Cardiac muscle cell (in vitro differentiated cells and primary cell): ENCODE measurements at places on chromosomes 16 and 17. TPM values are rescaled to one million over a fixed set of nuclear protein-coding genes. Genes with fewer than 3 reads are reported as not detected.

SLC38A8 gene
- polyA plus RNA-seq = not detected in 2 replicates

STX8 gene
- 95.2 and 95.3 TPM in 2 replicates for polyA plus RNA-seq

CHD9 gene
- polyA plus RNA-seq = 78.9 and 93.3 TPM in 2 replicates

SLFN14 gene
- polyA plus RNA-seq = 0.12 and 0.89 TPM in 2 replicates

PALB2 gene
- polyA plus RNA-seq = 10.8 and 13.8 TPM in 2 replicates

PPM1E gene
- polyA plus RNA-seq = not detected in 2 replicates

GSDMA gene
- polyA plus RNA-seq = not detected in 2 replicates

TBKBP1 gene
- 22.6 and 30.2 TPM in 2 replicates for polyA plus RNA-seq

SCGB1C2 gene
- polyA plus RNA-seq = not detected in 2 replicates

SLC5A10 gene
- not detected in 2 replicates for polyA plus RNA-seq

GTF3C1 gene
- 82.9 and 113 TPM in 2 replicates for polyA plus RNA-seq

PAM16 gene
- polyA plus RNA-seq = 71.8 and 82.8 TPM in 2 replicates

BOLA2 gene
- polyA plus RNA-seq = 6.6 and 7.6 TPM in 2 replicates

TTLL6 gene
- polyA plus RNA-seq = not detected in 2 replicates

KRT15 gene
- polyA plus RNA-seq = 0.15 TPM in 1 of 2 replicates, not detected in the other

ZNF646 gene
- 7.1 and 8.5 TPM in 2 replicates for polyA plus RNA-seq

RNF222 gene
- polyA plus RNA-seq = 0.17 and 0.37 TPM in 2 replicates

TEKT1 gene
- polyA plus RNA-seq = not detected in 2 replicates
